ENCODE measurements at places on chromosomes 3 and 15.
A peak's percentile ranks its signal among the peaks of the same experiment; 100 is the strongest.

- DNase-seq: no peak
These were observed 104.9 kb upstream of the FLNB start for GRCh38 chr3:57903124-57903890.

GRCh38 chr3:171295484-171296373 lies 164.5 kb downstream of the TNIK start:
- no peak for DNase-seq

DNA sequence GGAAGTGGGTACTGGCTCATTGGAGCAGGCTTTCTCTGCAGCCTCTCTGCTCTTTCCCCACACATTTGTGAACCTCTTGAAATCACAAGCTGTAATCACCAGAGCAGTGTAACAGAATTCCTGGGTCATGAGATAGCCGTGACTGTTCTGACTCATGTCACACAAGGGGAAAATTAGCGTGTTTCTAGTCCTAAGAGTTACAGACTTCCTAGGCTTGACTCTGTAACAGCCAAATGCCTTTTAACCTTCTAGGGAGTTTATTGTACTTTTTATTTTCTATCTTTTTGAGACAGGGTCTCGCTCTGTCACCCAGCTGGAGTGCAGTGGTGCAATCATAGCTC lies 54.7 kb upstream of the TRAK1 start:
- peak; percentile 56 for DNase-seq

DNA sequence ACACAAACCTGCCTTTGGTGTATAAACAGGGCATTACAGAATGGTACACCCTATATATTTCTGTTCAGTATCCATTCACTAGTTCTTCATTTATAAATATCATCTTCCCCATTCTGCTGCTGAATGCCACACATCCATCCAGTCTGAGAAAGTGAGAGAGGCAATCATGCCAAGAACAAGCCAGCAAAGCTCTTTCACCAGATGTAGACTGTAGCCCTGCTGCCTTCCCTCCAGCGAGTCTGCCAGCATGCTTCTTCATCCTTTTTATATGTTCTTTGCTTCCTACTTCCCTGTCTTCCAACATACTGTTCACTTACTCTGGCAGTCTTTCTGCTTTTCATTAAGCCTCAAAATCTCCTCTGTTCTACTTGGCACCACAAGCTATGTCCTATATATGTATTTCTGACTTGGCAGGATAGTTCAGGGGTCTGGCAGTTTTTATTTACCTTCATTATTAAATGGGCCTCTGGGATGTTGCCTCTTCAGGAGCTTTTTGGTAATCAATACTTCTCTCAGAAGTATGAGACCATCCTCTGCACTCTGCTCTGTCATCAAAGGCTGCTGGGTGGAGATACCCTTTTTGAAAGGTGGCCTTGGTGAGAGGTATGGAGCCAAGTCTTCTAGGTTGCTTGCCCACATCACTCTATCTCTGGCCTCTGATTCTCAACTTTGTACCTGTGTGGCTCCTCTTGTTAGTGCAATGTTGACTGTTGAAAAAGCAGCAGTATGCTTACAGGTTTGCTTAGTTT lies 48.6 kb downstream of the CHP1 start:
- DNase-seq: no peak

DNA sequence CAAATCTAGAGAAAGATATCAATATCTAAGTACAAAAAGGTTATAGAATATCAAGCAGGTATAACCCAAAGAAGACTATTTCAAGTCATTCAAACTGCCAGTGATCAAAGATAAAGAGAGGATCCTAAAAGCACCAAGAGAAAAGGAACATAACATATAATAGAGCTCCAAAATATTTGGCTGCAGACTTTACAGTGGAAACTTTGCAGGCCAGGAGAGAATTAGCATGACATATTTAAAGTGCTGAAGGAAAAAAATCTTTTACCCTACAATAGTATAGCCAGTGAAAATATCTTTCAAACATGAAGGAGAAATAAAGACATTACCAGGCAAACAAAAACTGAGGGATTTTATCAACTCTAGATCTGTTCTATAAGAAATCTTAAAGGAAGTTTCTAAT lies 254.3 kb upstream of the ARHGEF26 start:
- DNase-seq: no peak

DNA sequence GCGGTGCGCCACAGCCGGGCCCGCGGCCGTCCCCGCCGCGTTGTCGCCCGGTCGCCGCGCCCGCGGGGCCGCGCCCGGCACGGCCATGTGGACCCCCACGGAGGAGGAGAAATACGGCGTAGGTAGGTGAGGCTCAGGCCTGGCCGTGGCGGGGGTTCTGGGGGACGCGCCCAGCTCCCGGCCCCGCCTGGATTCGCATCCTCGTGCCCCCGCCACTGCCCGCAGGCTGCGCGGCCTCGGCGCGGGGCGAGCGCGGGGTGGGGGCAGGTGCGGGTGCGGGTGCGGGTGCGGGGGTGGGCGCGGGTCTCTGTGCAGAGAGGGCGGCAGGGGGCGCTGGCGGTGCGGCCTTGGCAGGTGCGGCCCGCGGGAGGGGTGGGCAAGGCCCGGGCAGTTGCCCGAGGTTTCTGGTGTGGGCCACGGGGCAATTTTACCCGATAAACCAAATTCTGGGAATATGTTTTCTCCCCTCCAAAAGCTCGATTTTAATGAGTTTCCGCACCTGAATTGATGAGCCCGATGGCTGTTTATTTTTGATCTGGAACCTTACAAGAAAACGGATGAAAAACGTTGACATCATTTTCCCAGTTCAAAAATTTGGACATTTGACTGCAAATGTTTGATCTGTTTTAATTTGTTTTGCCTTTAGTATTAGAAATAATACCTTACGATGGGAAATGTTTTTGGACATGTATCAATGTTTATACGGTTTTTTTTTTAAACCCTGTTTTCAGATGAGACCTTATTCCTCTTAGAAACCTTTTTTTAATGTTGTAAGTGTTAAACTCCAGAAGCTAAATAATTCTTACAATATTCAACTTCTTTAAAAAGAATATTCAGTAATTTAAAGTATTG lies 678 bp downstream of the DOCK3 start:
- no peak for DNase-seq

GRCh38 chr3:176505878-176506621 lies 691.2 kb downstream of the TBL1XR1 start:
- DNase-seq: no peak

- DNase-seq: no peak
These were observed 631 bp downstream of the UBR1 start for GRCh38 chr15:43105077-43105736.

DNA sequence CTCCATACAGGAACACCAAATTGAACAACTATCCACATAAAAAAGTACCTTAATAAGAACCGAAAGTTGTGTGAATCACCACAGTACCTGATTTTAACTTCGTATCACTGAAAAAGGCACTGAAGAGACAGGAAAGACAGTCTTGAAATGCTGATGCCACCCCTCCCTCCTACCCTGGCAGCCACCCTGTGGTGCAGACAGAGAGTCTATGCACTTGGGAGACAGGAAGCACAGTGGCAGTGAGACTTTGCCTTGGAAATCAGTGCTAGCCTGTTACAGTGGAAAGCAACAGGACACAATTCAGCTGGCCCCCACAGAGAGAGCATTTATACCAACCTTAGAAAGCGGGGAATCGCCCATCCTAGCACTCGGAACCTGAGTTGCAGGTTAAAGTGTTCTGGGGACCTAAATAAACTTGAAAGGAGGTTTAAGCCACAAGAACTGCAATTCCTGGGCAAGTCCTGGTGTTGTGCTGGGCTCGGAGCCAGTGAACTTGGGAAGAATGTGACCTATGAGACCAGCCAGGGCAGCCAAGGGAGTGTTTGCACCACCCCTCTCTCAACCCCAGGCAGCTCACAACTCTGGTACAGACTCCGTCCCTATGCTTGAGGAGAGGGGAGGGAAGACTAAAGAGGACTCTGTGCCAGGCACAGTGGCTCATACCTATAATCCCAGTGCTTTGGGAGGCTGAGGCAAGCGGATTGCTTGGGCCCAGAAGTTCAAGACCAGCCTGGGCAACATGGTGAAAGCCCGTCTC lies 240.1 kb downstream of the ISL2 start:
- peak; percentile 14 for DNase-seq

Data from HFF-Myc (cell line).